T47D (cell line): ENCODE measurements at places on chromosomes 12 and 14.

- DNase-seq = no peak
These were observed 100.7 kb upstream of the RTL1 start for GRCh38 chr14:101004176-101004575.

DNA sequence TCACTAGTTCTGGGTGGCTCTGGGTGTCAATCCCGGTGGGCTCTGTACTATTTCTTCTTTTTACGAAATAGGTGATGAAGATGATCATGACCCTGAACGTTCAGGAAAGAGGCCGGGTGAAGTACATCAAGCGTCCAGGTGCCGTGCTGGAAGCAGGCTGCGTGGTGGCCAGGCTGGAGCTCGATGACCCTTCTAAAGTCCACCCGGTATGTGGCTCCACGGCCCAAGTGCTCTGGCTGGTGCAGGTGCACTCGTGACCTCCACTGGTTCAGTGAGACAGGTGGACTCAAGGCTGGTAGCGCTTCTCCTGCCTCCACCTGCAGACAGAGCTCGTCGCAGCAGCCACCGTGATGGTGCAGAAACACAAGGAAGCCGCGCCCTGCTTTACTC, 85.1 kb downstream of the ACACB start:
- no peak for DNase-seq

DNA sequence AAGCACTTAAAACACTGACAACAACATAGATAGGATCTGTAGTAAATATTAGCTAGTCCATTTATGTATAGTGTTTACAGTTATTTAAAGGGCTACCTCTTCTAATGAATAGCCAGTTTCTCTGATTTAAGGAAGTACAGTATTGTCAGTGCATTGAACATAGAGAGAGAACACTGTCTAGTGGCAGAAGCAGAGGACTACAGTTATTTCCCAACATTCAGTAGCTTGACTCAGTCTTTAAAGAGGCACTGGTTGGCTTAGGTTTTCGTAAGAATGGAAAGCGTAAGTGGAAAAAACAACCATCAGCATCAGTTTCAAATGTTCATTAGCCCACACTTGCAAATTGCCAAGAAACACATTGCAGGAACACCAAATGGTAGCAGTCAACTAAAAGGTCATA, 125.0 kb upstream of the HMGA2 start:
- peak; percentile 56 for DNase-seq

DNA sequence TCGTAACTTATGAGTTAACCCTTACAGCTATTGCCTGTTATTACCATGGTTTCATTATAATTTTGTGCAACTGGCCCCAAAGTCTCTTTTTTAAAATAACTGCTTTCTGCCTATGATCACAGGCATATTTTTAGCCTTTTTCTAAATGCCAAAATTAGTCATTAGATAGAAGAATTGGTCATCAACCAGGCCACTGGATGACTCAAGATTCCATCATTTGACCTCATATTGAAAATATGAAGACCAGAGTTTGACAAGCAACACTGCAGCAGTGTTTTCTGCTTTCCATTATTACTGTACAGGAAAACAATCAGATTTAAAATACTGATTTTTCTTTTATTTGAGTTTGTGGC, 54.7 kb upstream of the OTOGL start:
- no peak for DNase-seq

- no peak for DNase-seq
These were observed 1.1 kb downstream of the BRI3BP start for GRCh38 chr12:124994437-124994975.

- DNase-seq = no peak
These were observed 234.9 kb downstream of the SNAPC1 start for GRCh38 chr14:61997161-61997560.

DNA sequence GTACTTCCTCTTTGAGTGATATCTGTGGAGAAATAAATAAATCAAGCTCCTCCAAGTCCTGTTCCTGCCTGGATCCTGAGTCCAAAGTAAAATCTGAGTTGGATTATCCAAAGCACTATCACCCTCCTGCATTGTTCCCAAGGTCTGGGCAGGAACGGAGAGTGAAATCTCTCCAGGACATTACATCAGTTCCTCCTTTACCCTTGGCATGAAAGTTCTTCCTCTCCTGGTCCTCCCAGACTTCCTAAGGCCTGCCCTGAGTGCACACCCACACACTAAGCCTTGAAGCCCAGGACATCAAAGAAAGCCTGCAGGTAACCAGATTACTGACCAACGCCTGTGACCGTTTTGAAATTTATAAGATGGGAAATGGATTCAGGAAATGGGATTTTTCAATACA, 206.8 kb upstream of the BCL2L14 start:
- no peak for DNase-seq

DNA sequence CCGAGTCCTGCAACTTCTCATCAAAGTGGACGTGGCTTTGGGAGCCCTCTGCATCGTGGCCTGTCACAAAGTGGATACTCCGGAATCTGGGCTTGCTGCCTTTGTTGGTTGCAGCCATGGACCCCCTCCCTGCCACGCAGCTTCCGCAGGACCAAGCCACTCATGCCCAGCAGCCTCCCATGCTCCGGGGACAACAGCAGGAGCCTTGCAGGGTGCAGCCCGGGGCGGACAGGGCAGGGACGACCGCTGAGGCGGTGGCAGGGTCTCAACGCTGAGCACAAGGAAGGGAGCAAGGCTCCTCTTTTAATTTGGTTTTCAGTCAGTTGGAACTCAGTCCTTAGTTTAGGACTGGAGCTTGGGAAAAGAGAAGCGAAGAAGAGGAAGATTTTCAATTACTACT, 12.1 kb upstream of the ADCY6 start:
- no peak for DNase-seq

- peak; percentile 95 for DNase-seq
These were observed at the start of gene ALDH1L2 for GRCh38 chr12:105084251-105085250. Gene ALDH1L2 (minus strand): TSS chr12:105084458. CDS start chr12:105084436, 22 bp downstream.

DNA sequence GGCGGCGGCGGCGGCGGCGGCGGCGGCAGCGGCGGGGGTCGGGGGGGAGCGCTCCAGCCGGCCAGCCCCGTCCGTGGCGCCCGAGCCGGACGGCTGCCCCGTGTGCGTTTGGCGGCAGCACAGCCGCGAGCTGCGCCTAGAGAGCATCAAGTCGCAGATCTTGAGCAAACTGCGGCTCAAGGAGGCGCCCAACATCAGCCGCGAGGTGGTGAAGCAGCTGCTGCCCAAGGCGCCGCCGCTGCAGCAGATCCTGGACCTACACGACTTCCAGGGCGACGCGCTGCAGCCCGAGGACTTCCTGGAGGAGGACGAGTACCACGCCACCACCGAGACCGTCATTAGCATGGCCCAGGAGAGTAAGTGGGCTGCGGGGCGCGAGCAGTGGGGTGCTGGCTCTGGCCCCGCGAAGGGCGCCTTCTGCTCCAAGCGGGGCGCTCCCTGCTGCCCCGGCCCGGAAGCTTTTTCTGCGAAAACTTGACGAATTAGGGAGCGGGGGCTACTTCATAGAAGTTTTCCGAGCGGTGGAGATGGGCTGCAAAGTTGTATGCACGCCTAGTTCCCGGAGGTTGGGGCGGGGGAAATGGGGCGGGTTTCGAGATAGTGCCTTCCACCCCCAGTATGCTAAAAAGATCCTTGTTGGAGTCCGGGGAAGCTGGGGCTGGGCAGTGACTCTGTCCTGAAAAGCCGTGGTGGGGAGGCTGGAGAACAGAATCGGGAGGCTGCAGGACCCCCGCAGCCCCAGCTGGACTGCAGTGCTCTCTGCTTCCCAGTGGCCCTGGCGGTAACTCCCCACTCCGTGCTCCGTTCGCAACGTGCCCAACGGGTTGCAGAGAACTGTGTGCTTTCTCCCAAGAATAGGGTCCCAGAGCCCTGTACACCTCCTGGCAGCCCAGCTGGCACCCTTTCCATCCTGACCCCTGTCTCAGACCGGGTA, 751 bp downstream of the GDF11 start:
- peak; percentile 76 for DNase-seq

GRCh38 chr12:58588770-58589169, 331.5 kb downstream of the LRIG3 start:
- no peak for DNase-seq

GRCh38 chr12:84191779-84192178, 720.8 kb downstream of the SLC6A15 start:
- DNase-seq = no peak

DNA sequence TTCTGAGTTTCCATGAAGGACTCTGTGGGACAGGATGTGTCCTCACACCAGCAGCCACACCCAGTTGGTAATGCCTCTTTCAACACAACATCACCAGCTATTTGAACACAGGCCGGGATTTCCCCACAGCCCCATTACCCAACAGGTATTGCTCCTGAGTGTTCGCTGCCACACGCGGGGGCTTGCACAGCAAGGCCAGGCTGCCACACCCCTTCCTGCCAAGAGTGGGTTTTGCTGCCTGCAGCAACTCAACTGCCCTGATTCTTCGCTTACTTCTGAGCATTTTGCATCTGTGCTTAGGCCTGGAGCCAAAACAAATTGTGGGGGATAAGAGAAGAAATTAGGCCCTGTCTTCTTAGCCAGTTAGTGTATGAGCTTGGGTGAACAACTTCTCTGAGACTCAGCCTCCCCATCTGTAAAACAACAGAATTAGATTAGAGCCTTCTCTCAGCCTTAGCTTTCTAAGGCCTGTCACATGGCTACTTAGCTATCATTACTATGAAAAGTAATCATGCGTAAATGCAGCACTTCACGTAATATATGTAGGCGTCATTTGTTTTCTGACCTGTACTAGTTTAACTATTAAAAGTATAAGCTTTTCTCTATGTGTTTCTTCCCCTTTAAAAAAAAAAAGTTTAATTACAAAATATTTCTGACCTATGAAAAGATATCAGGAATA, 20.0 kb downstream of the CKAP4 start:
- DNase-seq = no peak

- no peak for DNase-seq
These were observed 5.8 kb upstream of the NTN4 start for GRCh38 chr12:95796225-95796981.

GRCh38 chr12:123897221-123897620, 75.4 kb downstream of the CCDC92 start:
- DNase-seq = no peak

DNA sequence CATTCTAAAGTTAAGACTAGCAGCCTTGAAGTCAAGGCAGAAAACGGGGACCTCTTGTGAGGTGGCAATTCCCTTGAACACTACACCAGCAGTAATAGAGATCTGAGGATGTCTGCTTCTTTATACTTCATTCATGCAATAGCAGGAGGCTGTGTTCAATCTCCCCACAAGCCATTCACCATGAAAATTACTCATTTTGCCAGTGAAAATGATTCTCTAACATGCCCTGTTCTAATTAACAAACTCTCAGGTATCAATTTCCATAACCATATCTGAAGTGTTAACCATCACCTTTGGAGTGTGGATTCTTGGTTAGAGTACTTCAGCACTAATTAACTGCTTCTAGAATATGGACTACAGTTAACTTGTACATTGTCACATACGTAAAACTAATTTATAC, 3.4 kb upstream of the GLIPR1 start:
- DNase-seq = no peak

GRCh38 chr14:58145936-58146335, 6.1 kb downstream of the ARMH4 start:
- peak; percentile 10 for DNase-seq

DNA sequence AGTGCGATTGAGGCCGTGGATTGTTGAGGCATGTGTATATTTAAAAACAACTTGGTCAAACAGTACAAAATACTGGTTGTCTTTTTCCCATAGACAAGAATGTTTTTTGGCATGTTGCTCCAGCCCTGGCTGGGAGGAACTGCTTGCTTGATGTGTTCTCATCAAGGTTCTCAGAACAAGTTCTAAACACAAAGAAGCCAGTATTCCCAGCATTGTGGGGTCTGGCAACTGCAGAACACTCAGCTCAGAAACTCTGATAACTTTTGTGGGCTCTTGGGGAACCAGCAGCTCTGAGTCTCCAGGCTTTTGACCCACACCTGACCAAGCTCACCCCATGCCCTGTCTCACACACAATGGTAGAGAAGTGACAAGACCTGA, 27.1 kb upstream of the DICER1 start:
- no peak for DNase-seq

DNA sequence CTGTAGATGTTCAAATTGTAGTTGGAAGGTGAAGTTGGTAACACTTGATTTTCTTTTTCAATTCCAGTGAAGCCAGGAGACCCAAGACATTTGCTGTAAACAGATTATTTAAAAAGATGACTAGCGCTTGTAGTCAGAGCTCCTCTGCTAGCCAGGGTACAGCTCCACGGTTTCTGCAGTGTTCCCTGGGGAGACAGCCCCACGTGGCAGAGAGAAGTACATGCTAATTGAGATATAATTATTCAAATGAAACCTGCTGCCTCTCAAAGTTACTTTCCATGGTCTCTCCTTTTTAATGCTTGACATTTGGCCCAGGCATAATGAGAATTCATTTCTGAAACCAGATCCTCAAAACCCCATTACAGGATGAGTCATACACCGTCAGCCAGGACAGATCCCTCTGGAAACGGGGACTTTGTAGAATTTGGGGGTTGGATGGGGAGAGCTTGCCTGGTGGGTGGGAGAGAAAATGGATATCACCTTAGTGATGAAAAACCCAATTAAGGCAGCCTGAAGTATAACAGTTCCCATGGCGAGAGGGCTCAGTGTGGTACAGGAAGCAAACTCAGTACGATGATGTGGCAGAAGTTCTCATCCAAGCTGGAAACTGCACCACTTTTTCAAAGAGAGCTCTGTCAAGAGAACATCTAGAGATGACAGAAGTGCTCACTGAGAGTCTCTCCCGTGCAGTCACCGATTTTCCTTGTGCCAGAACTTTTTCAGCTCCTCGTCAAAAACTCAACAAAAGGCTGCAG, 637.7 kb upstream of the TMEM132C start:
- no peak for DNase-seq

GRCh38 chr12:3641428-3642018, 111.4 kb downstream of the CRACR2A start:
- DNase-seq = no peak

DNA sequence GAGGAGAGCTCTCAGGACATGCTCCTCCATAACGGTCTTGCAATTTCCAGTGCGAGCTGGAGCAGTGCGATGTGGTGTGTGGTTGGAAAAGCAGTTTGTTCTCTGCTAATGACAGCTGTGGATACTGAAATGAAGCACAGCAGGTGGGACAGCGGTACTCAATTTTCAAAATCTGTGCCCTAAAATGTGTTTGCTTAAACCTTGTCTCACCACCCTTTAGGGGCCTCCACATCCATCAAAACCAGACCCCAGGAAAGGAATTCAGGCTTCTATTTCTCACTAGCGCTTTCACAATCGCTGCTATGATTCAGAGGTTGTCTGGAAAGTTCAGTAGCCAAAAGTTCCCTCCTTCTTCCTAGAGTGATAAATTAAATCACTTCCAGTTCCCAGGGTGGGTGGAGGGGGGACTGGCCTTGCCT, 440.8 kb downstream of the EGLN3 start:
- DNase-seq = no peak

- DNase-seq = peak; percentile 23
These were observed 172.7 kb downstream of the ANO6 start for GRCh38 chr12:45388545-45388944.

- DNase-seq = no peak
These were observed 12.3 kb downstream of the EMP1 start for GRCh38 chr12:13208533-13209435.

GRCh38 chr14:65872536-65872935, 460.0 kb downstream of the FUT8 start:
- DNase-seq = no peak

- peak; percentile 85 for DNase-seq
These were observed at the start of gene C14orf132 for GRCh38 chr14:96038920-96039632. Gene C14orf132 (plus strand): TSS chr14:96039362. CDS start chr14:96039501, 139 bp downstream.

- DNase-seq = no peak
These were observed 366.3 kb upstream of the GARIN6 start for GRCh38 chr12:99281277-99281676.
